ENCODE measurements at places on chromosomes 11 and 22. TPM values are rescaled to one million over a fixed set of nuclear protein-coding genes. Genes with fewer than 3 reads are reported as not detected.
A peak's percentile ranks its signal among the peaks of the same experiment; 100 is the strongest.

The NPAS4 gene
- not detected for total RNA-seq

The SCGB1D2 gene
- total RNA-seq: 1.5 TPM

The POTEH gene
- not detected for total RNA-seq

The TESMIN gene
- 3.1 TPM for total RNA-seq

The GRAP2 gene
- 1.2 TPM for total RNA-seq

DNA sequence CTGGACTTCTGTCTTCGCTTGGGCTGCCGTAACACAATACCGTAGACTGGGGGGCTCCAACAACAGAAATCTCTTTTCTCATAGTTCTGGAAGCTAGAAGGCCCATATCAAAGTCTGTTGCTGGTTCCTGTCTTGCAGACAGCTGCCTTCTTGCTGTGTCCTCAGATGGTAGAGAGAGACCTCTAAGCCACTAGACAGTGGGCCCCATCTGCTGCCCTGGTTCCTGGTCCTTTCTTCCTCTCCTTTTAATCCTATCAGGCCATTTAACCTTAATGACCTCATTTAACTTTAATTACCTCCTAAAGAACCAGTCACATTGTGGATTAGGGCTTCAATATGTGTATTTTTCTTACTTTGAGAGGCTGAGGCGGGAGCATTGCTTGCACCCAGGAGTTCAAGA, 9.4 kb downstream of the CEP164 start:
- H3K4me3 ChIP-seq: no peak overlapping the region
- H3K36me3 ChIP-seq: no peaks in the 10 kb centered on the region
- H3K4me1 ChIP-seq: no peaks in the 10 kb centered on the region
- H3K27me3 ChIP-seq: no peaks in the 10 kb centered on the region

- peak overlapping the region; percentile 95 for H3K27ac ChIP-seq
- peaks cover 16% of the 10 kb centered on the region for H3K36me3 ChIP-seq
- H3K4me1 ChIP-seq: peaks cover 71% of the 10 kb centered on the region
- H3K27me3 ChIP-seq: no peaks in the 10 kb centered on the region
These were observed 50.1 kb downstream of the FBLN1 start for GRCh38 chr22:45552580-45553350.

GRCh38 chr22:19766511-19767426, 6.2 kb downstream of the TBX1 start:
- H3K27me3 ChIP-seq: no peaks in the 10 kb centered on the region
- peak overlapping the region; percentile 70 for H3K27ac ChIP-seq
- DNase-seq: no peak
- peaks cover 7% of the 10 kb centered on the region for H3K4me1 ChIP-seq
- H3K36me3 ChIP-seq: no peaks in the 10 kb centered on the region

GRCh38 chr22:44328326-44328725, 15.6 kb upstream of the SHISAL1 start:
- H3K27me3 ChIP-seq: peaks cover 8% of the 10 kb centered on the region
- no peak for DNase-seq
- H3K27ac ChIP-seq: no peak overlapping the region
- H3K4me1 ChIP-seq: peaks cover 11% of the 10 kb centered on the region
- no peaks in the 10 kb centered on the region for H3K36me3 ChIP-seq
- H3K4me3 ChIP-seq: no peak overlapping the region

DNA sequence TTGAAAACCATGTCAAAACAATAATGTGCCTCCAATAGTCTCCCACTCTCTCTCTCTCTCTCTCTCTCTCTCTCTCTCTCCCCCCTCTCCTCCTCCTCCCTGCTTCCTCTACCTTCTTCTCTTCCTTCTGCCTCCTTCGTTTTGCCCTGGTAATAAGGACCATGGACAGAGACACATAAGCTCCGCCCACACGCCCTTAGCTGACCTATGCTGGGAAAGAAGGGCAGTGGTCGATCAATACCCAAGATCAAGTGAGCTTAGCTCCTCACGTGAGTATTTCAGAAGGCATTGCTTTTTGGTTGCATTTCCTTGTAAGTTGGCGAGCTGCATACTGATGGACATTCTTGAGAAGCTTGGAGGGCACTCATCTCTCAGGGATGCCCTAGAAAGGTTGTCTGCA, 194.8 kb downstream of the MIAT start:
- H3K27me3 ChIP-seq: no peaks in the 10 kb centered on the region
- no peak overlapping the region for H3K27ac ChIP-seq
- no peak for DNase-seq
- H3K4me1 ChIP-seq: no peaks in the 10 kb centered on the region

DNA sequence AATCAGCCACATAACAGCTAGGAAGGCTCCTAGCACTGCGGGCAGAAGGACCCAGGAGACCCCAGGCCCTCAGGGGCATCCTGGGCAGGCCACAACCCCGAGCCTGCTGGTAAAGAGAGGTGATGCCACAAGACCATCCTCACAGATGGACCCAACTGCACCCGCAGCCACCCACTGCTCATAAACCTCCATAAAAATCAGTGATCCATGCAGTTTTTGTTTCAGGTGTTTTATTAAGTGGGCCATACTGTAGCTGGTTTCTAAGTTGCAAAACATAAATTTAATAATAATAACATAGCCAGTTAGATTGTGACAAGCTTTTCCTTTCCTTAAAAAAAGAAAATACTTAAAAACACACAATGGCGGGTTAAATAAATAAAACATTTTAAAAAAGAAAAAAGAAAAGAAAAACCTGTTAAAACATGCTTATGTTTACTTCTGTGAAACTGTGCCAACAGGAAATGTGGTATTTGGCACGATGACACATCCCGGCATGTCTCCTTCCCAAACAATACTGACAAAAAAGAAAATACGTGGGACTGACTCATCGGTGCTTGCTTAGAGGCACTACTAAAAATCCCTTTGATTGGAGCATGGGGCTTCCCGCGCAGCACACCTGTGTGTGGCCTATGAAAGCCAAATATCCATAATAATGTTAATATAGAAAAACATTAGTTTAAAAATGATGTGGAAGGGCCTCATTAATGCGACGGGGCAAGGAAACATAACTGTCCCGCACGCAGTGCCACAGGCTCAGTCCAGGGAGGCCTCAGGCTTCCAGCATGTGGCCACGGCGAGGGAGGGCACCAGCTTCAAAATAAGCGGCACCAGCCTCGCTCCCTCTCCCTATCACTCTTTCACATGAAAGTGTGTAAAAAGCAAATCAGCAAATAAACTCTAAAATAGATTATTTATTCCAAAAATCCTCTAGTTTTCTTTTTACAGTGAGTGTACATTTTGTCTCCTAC, 47.5 kb upstream of the SCUBE2 start:
- no peak for DNase-seq
- H3K4me3 ChIP-seq: no peak overlapping the region

DNA sequence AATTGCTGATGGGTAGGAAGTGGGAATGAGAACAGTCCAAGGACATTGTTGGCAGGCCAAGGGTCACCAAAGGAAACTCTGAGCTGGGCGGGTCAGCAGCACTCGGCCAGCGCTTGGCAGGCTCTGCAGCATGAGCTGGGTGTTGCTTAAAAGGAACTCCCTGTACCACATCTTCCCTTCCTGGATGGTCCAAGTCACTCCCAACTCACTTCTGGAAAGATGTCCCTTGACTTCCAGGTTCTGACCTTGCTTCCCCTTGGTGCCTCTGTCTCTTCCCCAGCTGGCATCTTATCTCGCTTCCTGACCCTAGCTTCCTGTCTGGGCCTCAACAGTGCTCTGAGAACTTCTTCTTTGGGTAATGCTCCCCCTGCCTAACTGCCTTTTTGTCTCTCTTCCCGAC, 24.8 kb upstream of the SWAP70 start:
- H3K27ac ChIP-seq: peak overlapping the region; percentile 72
- no peak for DNase-seq
- no peaks in the 10 kb centered on the region for H3K36me3 ChIP-seq

GRCh38 chr11:7587712-7588111, 73.9 kb downstream of the PPFIBP2 start:
- H3K4me3 ChIP-seq: no peak overlapping the region
- peaks cover 49% of the 10 kb centered on the region for H3K4me1 ChIP-seq
- H3K36me3 ChIP-seq: no peaks in the 10 kb centered on the region
- no peak overlapping the region for H3K27ac ChIP-seq
- no peaks in the 10 kb centered on the region for H3K27me3 ChIP-seq

- H3K4me3 ChIP-seq: peak within 1 kb of the TSS; percentile 52
- no peak for DNase-seq
- H3K27me3 ChIP-seq: no peaks in the 10 kb centered on the region
- peak within 1 kb of the TSS; percentile 81 for H3K27ac ChIP-seq
- peaks cover 17% of the 10 kb centered on the region for H3K4me1 ChIP-seq
These were observed at the start of gene MAPK12 for GRCh38 chr22:50261615-50262459. TSS of gene MAPK12 (minus strand) at chr22:50261683. CDS start at chr22:50261509, 174 bp downstream.

DNA sequence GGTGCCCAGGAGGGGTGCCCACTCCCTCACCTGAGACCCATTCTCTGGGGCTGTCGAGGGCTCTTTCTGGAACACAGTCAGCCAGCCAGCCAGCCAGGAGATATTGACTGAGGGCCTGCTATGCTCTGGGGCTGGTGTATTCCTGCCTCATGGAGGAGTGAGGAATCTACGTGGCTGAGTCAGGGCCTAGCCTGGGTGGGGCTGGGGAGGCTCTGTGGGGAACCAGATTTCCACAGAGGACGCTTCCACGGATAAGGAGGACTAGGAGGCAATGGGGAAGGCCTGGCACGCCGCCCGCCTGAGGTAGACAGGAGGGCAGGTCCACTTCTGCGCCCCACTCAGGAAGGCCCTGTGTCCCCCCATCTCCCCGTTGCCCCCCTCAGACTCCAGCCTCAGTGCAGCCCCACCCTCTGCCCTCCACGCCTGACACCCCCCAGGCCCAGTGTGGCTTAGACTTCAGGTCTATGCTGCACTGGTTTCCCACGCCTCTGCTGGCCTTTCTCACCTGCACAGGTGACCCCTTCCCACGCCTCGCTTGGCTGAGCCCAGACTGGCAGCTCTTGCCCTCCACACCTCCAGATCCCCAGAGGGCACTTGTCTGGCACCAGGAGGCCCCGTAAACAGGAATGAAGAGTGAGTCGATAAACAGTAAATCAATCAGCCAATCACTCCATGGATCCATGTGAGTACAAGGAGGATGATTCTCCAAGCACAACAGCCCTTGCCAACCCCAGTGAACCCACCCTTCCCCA, 37.5 kb downstream of the MACROD1 start:
- H3K27me3 ChIP-seq: no peaks in the 10 kb centered on the region
- DNase-seq: no peak
- no peak overlapping the region for H3K27ac ChIP-seq
- no peak overlapping the region for H3K4me3 ChIP-seq

GRCh38 chr11:1460986-1461825, 25.4 kb downstream of the MOB2 start:
- H3K4me1 ChIP-seq: no peaks in the 10 kb centered on the region
- no peak for DNase-seq
- H3K27me3 ChIP-seq: no peaks in the 10 kb centered on the region
- H3K4me3 ChIP-seq: peak overlapping the region; percentile 58

GRCh38 chr22:29269230-29269604, 1.1 kb downstream of the EWSR1 start:
- H3K27me3 ChIP-seq: no peaks in the 10 kb centered on the region
- peaks cover 43% of the 10 kb centered on the region for H3K4me1 ChIP-seq
- no peak for DNase-seq

DNA sequence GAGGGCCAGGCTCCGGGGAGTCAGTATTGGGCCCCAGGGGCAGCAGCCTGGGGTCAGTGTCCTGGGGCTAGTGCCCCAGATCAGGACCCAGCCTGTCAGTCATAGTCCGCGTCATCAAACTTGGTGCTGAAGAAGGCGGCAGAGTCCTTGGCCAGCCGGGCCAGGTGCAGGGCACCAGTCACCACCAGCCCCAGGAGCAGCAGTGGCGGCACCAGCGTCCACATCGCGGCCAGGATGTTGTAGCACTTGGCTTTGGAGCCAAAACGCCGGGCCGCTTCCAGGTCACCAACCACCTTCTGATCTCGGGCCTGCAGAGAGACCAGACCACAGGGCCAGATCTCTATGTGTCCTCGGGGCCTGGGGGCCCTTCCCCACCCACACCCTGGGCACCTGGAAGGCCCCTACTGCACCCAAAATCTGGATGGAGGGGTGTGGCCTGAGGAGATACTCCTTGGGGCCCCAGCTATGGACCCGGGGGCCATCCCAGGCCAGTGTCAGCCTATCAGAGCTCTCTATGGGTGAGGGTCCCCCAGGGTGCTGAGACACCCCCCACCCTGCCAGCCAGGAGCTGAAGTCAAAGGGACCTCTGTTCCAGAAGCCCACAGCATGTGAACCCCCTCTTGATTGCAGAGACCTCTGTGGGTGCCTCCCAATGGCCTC, 790 bp downstream of the IFITM5 start:
- DNase-seq: no peak
- H3K4me1 ChIP-seq: peaks cover 28% of the 10 kb centered on the region
- H3K4me3 ChIP-seq: no peak overlapping the region
- H3K27ac ChIP-seq: peak overlapping the region; percentile 40

DNA sequence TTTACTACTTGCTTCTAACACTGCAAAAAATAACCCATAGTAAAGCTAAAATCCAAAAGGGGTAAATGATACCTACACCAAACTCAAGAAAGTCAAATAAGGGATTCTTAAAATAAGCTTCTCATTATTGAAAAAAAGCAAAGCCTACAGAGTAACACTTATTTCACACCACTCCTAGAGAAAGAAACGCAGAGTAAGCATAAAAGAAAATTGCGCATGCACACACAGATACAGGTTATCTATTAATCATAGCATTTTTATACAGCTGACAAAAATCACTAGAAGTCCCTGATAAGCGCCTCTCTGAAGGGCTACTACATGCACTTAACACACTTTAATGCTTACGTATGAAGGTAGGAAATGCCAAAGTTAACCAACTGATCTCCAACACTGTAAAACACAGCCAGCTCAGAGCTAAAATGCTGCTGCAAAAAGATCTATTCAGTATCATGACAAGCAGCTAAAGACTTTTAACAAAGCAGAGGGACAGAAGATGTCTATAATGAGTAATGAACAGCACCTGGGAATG, 14.0 kb downstream of the RBFOX2 start:
- DNase-seq: no peak
- no peak overlapping the region for H3K27ac ChIP-seq
- H3K36me3 ChIP-seq: no peaks in the 10 kb centered on the region
- no peak overlapping the region for H3K4me3 ChIP-seq

DNA sequence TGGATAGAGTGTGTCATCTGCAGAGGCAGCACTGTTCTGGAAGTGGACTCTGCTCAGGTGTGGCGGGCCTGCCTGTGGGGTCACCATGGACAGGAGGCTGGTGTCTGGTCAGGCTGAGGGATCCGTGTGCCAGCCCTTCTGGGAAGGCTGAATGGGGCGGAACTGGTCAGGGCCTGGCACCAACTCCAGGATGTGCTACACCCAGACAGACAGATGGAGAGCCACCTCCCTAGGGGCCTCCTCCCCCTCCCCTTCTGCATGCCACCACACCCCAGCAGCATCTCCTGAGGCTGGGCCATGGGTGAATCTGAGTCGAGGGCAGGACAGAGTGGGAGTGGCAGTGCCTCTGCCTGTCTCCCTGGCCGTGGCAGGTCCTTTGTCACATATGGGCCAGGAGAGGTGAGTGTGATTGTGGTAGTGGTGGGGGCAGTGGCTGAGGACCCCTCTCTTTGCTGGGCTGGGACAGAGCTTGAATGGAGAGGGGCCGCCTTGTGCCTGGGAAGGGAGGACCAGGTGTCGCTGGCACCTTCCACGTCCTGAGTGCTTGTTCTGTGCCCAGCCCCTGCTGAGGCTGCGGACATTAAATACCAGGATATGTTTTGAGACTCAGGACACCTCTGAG, 29.1 kb downstream of the ST3GAL4 start:
- DNase-seq: no peak
- H3K4me3 ChIP-seq: no peak overlapping the region
- no peaks in the 10 kb centered on the region for H3K36me3 ChIP-seq
- no peaks in the 10 kb centered on the region for H3K27me3 ChIP-seq
- H3K27ac ChIP-seq: no peak overlapping the region

Data from esophagus squamous epithelium (tissue), 5 donors.